ENCODE measurements at places on chromosomes 7 and 10.

GRCh38 chr7:94559972-94560371 is 50.4 kb downstream of the CASD1 start:
- DNase-seq: no peak

GRCh38 chr7:70212281-70212680 is 614.0 kb downstream of the AUTS2 start:
- DNase-seq: no peak

- DNase-seq: no peak
Observed at GRCh38 chr7:110852156-110852940, 238.6 kb upstream of the LRRN3 start.

DNA sequence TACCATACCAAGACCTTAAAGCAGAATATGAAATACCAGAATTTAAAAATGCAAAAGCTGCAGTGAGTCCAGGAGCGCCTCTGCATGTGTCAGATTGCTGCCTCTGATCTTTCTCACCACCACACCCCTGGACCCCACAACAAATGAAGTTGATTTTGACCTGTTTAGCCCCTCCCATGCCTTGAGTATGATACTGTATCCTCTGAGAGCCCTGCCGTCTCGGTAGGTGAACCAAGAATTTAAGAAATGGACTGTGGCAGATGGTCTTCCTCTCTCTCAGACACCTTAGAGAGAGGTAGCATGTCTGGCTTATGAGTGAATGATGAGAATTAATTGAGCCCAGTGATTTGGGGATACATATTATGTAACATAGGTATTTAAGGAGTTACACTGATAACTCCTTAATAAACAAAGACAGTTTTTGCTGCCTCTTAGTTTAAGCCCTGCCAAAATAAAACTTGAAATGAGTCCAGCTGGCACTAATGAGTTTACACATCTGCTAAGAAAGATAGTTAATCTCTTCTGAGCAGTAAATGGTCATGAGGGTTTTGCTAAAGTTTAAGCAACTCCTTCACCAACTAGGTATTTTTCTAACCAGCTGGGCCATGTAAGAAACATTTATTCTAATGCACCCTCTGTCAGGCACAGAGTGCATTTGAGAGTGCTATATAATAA is 4.5 kb upstream of the TFPI2 start:
- no peak for DNase-seq

GRCh38 chr7:90622670-90623069 is 26.5 kb downstream of the CDK14 start:
- DNase-seq: no peak

DNA sequence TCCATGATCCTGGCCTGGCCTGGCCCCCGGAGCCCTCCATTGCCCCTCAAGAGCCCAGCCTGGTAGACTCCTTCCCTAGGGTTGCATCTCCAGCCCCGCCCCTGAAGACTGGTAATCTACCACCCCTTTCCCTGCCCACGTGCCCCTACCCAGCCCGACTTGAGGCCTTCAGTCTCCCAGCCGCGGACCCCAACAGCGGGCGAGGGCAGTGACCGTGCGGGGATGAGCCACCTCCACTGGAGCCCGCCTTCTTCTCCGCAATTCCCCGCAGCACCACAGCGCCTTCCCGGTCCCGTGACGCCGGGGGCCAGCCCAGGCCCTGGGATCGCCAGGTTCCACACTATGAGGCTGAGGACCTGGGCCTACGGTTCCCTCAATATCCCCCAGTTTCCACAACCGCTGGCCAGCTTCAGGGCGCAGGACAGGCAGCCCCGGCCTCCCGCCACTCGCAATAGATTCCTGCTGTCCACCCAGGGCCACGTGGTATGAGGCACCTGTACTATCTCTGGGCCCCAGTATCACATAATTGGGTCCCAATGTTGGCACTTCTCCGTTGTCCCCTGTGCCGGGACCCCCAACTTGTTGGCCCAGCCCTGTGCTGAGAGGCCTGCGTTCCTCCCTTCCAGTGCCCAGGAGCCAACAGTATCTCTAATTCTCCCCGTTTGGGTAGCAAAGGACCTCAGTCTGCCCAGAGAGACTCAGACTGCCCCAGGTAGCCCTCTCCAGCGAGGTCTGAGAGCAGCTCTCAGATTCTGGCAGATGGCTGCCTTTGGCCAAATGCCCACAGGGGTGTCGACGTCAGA is 1.1 kb upstream of the GPRIN2 start:
- peak; percentile 8 for DNase-seq

GRCh38 chr10:63206576-63206975 is 73.4 kb downstream of the NRBF2 start:
- DNase-seq: no peak

- DNase-seq: no peak
Observed at GRCh38 chr7:55173671-55174070, 154.9 kb downstream of the EGFR start.

- no peak for DNase-seq
Observed at GRCh38 chr7:115763347-115763746, 267.2 kb downstream of the TFEC start.

DNA sequence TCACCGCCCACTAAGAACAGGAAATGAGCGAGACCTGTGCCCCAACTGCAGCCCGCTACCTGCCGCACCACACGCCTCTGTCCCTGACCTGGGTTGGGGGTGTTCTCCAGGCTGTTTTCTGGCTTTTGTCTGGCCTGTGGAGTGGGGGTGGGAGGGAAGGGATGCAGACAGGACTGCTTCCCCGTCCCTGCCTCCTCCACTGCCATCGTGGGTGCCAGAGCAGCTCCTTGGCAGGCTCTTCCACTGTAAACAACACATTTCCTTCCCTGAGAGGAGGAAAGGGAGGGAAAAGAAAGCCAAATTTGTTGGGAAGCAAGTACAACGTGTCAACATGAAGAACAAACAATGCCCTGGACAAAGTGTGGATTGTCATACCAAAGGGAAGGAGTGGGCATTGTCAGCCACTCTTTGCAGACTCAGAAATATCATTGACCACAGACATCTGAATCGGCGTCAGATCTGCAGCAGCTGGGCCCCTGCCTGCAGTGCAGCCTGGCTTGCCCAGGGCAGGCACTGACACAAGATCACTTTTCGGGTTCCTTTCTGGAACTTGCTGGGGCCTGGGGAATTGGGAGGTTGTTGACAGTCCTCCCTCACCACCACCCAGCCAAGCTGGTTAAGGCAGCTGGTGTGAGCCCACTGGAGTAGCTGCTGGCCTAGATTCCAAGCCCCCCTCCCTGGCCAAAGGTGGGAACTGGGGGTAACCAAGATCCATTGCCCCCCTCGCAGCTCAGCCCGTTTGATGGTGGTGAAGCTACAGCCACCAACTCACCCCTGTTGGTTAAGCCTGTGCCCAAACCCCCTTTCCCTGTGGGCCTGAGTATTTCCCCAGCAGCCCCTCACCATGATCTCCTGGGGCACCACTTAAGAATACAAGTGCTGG is 22.6 kb upstream of the TRIM8 start:
- DNase-seq: peak; percentile 45

- no peak for DNase-seq
Observed at GRCh38 chr7:128003787-128004186, 27.4 kb downstream of the LRRC4 start.

GRCh38 chr7:112201411-112201810 is 4.8 kb downstream of the DOCK4 start:
- no peak for DNase-seq

GRCh38 chr7:153392726-153393125 is 633.2 kb downstream of the ACTR3B start:
- no peak for DNase-seq

DNA sequence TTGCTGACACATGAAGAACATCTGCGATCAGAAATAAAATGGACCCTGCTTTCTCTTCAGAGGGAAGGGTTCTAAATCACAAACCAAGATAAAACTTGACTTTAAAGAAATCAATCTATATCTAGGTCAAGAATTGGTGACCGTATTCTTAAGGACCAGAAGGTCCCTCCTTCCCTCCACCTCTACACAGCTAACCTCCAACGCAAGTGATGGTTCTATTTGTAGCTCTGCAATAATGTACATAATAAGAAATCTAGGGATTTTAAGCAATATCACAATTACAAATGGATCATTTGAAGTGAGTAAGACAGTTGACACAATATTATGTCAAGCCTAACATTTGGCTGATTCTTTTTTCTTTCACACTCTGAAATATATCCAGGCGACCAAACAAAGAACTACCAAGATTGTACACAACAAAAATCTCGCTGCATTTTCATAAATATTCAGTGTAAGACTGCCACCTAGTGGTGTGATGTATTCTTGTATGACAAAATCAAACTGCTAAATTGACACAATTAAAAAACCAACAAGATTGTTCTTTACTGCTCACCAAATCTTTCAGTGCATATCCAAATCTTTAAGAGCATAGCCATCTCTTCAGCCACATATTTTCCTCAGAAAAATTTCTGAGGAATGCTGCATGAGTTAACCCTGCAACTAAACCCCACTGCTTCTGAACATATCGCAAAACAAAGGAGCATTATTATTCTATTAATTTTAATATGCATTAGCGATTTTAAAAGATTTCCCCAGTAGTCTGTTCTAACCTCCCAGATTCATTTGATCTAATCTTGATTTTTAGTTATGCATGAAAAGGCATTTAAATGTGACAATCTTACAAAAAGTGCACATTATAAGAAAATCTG is 44.5 kb downstream of the ICA1 start:
- DNase-seq: no peak

- no peak for DNase-seq
Observed at GRCh38 chr7:17130281-17131059, 168.0 kb upstream of the AHR start.

GRCh38 chr7:18689551-18689950 is 194.0 kb downstream of the HDAC9 start:
- no peak for DNase-seq

DNA sequence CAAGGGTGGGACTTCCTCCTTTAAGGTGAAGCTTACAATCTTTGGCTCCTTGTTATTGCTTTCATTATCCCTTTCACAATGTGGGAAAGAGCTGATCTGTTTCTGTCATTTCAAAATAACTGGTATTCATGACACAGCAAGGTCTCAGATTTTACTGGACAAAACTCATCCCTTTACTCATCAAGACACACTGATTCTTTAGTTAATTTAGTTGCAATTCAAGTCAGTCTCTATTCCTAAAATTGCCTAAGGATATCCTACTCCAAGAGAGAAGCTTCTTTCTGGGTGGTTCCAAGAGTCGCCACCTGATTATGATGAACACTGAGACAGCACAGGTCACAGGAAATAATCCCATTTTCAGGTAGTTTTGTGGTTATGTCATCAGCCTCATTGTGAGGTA is 5.8 kb upstream of the PNLIPRP3 start:
- no peak for DNase-seq

DNA sequence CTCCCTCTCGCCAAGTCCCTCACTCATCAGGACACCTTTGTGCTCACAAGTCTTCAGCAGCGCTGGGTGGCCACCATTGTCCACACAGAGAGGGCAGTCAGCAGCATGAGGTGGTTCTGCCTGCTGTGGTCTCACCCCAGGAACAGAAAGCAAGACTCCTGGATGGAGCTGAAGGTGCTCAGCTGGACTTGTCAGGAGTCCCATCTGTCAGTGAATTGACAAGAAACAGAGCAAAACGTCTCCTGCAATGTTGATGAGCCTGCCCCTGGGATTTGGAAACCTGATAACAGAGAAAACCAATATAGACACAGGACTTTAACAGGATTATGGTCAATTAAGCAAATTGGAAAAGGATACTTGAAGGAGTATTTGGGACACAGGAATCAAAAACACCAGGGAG is 122.2 kb upstream of the PRSS58 start:
- no peak for DNase-seq

GRCh38 chr7:158374586-158374985 is 213.0 kb downstream of the PTPRN2 start:
- DNase-seq: no peak

DNA sequence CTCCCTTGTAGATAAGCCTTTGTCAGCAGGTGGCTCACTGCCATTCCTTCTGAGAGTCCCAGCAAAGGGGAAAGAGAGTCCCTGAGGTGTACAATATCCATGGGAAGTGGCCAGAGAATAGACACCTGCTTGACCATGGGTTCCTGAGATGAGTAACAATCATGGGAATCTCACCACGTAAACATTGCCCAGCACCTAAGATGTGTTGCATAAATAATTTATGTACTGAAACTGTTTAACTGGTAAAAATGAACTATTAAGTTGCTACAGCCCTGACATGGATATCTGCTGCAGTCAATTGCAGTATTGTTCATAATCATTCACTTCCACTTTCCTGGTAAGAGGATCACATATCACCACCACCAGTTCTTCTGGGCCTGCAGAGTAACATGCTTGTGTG is 123.8 kb upstream of the INHBA start:
- DNase-seq: no peak

GRCh38 chr10:28935061-28935460 is 257.7 kb downstream of the BAMBI start:
- DNase-seq: no peak

DNA sequence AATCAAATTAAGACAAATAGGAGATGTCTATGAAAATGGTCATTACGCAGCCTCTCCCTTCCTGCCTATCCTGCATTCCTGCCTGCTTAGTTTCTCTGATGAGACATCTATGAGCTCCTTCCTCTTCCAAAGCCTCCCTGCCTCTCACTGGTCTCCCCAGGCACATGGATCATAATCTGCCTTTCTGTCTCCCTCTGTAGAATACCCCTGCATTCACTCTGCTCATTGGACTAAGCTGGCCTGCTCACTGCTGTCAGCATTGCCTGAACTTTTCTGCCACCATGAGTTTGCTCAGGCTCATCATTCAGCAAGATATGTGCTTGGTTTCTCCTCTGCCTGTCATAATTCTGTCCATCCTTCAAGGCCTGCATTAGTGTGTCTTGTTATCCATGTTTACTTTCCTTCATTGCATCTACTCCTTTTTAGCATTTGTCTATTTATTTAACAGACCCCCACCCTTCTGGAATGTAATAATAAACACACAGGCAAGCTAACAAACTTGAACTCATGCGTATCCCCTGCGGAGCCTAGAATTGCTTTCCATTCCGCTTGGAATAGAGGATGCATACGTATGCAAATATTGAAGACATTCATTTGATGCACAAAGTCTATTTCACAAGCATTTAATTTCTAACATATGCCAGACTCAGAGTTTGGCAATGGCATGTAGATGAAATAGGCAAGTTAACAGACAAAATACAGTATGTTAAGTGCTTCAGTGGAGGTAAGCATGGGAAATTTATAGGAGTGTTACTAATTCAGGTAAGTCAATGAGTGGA is 88.3 kb downstream of the PTPRZ1 start:
- DNase-seq: no peak

- DNase-seq: peak; percentile 94
Observed at GRCh38 chr10:30701451-30702173, 72.1 kb upstream of the LYZL2 start.

GRCh38 chr7:130361681-130362080 is 17.1 kb downstream of the CPA5 start:
- DNase-seq: no peak
